ENCODE measurements at places on chromosomes 5 and 9.

- DNase-seq, result no peak
Measured at GRCh38 chr5:162664846-162665245, 597.3 kb downstream of the GABRG2 start.

DNA sequence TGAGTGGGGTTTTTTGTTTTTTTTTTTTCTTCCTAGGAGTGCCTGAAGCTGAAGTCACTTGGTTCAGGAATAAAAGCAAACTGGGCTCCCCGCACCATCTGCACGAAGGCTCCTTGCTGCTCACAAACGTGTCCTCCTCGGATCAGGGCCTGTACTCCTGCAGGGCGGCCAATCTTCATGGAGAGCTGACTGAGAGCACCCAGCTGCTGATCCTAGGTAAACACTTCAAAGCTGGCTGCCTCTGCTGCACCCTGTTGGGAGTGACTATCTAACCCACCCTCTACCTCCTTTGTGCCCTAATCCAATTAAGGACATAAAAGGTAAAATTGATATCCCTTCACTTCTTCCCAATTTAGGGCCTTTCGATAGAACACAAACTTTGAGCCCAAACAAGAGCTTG lies 206.8 kb downstream of the SAXO1 start:
- no peak for DNase-seq

DNA sequence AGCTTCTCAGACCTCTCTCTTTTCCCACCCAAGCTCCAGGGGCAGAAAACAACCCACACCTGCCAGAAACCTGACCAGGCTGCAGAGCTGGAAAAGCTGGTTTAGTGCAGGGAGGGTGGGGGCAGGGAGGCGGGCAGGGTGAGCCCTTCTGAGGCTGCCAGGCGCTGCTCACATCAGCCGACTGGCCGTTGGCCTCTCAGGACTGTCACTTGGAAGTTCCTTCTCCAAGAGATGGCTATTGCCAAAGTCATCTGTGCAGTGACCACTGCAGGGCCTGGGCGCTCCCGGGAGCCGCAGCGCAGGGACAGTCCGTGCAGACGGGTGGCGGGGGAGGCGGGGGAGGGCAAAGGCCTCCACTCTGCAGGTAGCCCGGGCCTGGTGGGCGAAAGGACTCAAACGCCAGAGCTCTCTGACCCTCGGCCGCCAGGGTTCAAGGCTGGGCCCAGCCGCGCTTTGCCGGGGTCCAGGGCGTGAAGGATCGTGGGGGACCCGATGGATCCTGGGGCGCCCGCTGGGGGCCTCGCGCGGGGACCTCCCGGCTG lies 205.0 kb upstream of the IER5L start:
- DNase-seq, result no peak

GRCh38 chr5:116462500-116462899 lies 112.1 kb downstream of the SEMA6A start:
- DNase-seq, result no peak

DNA sequence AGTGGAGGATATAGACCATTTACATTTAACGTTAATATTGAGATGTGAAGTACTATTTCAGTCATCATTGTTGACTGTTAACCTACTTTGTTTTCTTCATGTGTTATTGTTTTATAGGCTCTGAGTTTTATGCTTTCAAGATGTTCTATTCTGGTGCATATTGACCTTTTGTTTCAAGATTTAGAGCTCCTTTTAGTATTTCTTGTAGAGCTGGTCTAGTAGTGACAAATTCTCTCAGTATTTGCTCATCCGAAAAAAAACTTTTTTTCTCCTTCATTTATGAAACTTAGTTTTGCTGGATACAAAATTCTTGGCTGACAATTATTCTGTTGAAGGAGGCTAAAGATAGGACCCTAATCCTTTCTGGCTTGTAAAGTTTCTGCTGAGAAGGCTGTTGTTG lies 91.3 kb downstream of the INVS start:
- no peak for DNase-seq

GRCh38 chr5:81708889-81709288 lies 42.0 kb downstream of the SSBP2 start:
- DNase-seq, result no peak

Measured in CD8-positive, alpha-beta memory T cell (primary cell).